Activated naive CD8-positive, alpha-beta T cell treated with anti-CD3 and anti-CD28 coated beads, Interleukin-2, amount 50 U/mL, for 16 hours (primary cell): ENCODE measurements at places on chromosomes 6 and 20.

GRCh38 chr20:43863821-43864544, 50.7 kb upstream of the TOX2 start:
- no peak for DNase-seq

GRCh38 chr20:46635514-46636136, 15.6 kb downstream of the SLC13A3 start:
- no peak for DNase-seq

DNA sequence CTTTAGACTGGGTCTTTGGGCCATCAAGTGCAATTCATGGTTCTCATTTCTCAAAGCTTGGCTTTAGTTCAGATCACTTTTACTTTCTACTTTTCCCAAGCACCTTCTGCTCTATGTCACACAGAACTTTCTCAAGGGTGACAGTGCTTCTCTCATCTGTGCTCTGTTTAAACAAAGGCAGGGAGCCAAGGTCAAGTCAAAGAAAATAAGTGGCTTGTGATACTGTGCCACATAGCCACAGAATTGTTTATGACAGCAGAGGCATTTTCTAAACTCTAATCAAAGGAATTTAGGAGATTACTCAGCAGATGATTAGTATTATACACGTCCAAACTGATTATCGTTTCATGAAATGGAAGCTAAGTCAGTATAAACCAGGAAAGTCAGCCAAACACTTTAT, 348.0 kb downstream of the HDGFL1 start:
- DNase-seq = no peak

- DNase-seq = no peak
Observed at GRCh38 chr6:95087394-95088097, 489.8 kb upstream of the MANEA start.

DNA sequence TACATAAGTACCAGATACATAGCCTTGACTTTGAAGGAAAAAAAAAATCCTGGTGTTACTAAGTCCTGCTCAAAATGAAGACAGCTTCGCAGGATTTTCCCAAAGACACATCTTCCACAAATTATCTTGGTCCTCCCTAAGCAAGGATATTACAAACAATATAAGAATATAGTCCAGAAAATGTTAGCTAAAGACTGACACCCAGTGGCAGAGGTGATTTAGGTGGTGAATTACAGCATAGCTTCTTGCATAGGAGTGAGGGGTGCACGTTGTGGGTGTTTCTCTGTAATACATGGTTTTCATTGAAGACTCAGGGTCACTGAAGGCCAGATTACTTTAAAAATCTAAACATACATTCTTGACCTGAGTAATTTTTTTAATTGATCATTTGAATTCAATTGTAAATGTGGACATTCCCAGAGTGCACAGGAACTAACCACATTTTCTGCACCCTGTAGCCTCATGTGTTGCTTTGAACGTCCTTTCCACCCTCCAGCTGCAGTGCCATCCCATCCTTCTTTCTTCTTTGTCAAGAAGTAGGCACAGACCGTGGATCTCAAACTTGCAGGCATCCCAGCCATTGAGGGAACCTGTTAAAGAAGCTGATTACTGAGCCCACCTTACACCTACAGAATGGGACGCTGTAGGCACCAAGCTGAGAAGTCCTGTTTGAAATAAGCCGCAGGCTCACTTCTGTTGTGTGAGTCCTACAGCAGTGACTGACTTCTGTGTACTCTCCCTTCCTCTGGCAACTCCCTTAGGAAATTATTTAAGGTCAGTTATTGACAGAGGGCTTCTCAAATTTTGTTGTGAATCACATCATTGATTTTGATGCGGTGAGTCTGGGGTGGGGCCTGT, 102.6 kb downstream of the PERP start:
- no peak for DNase-seq

DNA sequence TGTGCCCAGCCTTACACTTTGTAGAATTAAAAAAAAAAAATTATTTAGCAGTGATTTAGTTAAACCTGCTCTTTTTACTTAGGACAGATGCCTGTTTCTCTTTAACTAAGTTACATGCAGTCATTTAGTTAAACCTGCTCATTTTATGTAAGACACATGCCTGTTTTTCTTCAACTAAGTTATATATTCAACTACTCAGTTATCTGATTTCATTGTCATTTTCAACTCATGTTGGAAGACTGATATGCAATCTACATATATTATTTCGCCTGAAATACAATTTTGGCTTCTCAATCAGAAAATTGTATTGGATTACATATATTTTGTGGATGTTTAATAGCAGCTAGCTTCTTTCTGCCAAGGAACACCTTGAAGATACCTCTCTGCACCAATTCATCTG, 171.1 kb downstream of the COL19A1 start:
- DNase-seq = no peak

DNA sequence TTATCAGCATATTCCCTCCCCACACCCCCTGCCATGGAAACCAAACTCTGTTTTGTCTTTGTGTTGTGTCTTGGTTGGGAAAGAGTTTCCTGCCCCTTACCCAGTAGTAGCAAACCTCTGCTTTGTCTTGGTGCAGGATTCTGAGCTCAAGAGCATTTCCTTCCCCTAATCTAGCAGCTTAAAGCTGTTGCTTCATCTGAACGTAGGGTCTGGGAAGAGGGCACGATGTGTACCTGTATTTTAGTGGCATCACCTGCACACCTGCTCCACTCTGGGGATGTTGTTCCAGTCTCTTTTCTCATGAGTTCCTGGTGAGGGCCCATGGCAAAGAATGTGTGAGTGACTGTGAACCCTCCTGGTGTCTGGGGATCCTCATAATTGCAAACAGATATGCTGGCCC, 164.7 kb downstream of the SCP2D1 start:
- DNase-seq = no peak

- DNase-seq = no peak
Observed at GRCh38 chr6:147176795-147177194, 27.4 kb upstream of the STXBP5 start.

DNA sequence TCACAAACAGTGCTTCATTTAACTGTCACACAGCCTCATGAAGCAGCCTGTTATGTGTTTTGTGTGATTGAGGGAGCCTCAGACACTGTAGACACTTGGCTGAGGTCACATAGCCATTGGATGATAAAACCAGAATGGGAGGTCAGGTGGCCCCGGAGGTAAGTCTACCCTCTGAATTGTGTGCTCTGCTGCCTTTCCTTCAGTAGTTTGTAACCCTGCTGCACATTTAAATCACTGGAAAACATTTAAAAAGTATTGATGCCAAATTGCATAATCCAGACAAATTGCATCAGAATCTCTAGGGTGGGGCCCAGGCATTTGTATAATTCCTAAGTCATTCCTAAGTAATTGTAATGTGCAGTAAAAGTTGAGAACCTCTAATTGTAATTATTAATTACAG, 85.2 kb upstream of the ECI2 start:
- DNase-seq = no peak

GRCh38 chr20:11158589-11158988, 484.8 kb upstream of the JAG1 start:
- DNase-seq = no peak

GRCh38 chr6:112343977-112344376, 3.2 kb upstream of the RFPL4B start:
- no peak for DNase-seq

GRCh38 chr6:43516367-43516696, 394 bp downstream of the YIPF3 start:
- DNase-seq = no peak

DNA sequence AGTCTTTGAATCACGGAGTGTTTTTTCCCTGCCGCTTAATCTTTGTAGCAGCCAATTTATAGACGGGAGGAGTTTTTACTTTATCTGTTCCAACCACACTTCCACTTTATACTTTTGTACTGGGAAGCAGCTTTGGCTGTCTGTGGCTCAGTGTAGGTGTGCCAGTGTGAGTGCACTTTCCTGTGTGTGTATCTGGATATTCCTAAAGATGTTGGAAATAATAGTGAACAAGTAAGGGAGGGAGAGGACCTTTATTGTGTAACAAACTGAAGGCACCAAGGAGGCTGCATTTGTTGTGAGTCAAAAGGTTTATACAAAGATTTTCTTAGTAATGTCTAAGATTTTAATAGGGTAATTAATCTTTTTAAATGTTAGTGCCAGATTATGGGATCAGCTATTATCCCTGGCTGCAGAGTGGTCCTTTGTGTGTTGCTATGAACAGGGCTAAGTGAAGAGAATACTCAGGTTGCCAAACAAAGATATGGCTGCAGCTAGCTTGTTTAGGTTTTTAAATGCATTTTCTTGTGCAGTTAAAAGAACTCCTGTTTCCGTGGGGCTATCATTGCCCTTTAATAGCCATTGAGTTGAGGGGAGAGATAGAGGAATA, 226.3 kb downstream of the RNF144B start:
- DNase-seq = no peak

GRCh38 chr6:74857157-74857556, 348.7 kb downstream of the COL12A1 start:
- DNase-seq = no peak
